Naive thymus-derived CD8-positive, alpha-beta T cell (primary cell): ENCODE measurements at places on chromosomes 16 and 17.

- no peak for DNase-seq
These were observed 4.0 kb downstream of the KIFC3 start for GRCh38 chr16:57798267-57798810.

DNA sequence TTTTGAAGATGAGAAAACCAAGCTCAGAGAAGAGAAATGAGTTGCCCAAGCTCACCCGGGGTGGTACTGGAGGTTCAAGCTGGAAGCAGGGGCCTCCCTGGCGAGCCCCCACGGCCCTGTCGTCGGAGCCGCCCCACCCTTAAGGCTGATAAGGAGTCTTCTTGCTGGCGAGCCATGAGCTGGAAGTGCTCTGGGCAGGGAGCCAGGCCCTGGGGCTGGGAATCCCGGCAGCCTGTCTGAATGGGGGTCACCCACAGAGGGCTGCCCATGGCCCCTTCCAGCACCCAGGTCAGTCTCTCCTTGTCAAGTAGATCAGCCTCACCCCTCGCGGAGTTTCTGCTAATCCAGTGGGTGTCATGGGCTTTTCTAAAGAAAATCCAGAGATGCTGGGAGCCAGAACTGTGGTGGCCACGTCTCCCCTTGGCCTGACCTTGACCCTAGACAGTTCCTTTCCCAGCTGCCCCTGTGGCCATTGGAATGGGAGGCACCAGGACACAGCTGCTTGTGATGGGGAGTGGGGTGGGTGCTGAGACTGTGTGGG is 1.2 kb upstream of the P2RX1 start:
- DNase-seq, result no peak

GRCh38 chr16:22055881-22056280 is 36.5 kb upstream of the VWA3A start:
- DNase-seq, result no peak

DNA sequence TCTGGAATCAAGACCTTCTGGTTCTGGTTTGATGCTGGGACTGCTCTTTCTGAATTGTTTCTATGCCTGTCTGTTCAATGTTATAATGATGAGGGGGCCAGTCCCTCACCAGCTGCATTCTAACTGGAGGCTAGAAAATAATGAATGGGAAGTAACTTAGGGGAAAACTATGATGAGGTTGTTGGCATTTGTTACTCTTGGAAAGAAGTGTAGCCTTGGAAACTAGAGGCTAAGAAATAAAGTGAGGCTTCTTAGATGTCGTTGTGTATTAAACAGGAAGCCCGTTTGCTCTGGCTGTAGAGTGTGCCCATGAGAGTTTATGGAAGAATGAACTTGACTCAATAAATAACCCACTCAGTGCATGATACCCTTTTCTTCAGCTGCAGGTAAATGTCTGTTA is 140.8 kb downstream of the PRKCA start:
- no peak for DNase-seq

DNA sequence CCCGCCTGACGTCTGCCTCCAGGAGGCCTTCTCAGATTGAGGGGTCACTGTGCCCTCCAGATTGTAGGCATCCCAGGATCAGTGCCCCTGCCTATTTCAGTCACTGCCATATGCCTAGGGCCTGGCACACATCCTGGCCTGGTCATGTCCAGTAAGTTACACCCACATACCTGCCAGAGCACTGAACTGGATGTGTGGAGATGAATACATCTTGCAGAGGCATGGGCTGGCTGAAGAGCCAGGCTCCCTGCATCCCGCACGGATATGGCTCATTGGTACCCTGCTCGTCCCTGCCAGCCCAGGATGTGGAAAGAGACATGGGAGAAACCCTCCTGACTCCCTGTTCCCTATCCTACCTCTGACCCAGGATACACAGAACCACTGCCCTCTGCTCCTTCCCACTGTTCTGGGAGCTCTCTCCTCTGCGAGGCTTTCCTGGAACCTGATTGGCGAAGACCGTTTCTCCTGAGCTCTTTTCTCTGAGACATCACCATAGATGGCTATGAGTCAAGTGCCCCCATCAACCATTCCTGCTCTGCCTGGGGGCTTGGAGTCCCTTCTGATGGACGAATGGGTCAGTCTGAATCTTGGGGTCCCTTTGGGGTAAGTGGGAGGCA is 40.0 kb upstream of the TAC4 start:
- no peak for DNase-seq

DNA sequence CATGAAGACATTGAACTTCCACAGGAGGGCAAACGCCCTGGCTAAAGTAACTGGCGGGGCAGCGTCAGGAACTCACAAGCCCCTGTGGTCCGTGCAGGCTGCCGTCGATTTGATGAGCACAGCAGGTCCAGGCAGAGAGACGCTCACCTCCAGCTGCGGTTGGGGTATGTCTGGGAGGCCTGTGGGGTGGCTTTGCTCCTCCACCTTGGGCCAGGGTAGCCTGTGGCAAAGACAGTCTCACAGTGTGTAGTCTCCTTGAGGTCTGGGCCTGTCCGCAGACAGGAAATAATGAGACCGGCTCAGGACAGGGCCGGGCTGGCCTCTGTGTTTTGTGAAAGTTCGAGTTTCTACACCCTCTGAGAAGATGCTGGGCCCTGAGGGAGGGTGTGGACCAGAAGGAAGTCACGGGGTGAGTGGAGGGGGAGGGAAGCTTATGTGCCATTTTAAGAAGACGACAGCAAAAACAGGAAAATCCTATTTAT is 103.3 kb downstream of the METRNL start:
- no peak for DNase-seq

GRCh38 chr17:72937707-72938106 is 154.8 kb downstream of the SLC39A11 start:
- no peak for DNase-seq

DNA sequence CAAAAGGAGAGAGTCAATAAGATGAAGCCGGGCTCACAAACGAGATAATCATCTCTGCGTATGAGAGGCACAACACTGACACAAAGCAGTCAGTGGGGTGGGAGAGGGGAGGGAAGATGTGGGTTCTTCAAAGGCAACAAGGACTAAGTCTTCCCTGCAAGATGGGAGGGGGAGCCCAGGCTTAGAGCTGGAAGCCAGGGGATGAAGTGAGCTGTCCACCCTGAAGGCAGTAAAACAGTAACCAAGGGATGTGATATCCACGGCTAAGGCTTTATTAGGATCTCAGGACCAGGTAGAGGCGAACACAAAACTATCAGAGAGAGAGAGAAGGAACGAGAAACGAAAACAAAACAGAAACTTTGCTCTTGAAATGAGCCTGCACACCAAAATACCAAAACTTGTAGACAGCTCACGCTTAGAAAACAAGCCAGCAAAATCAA is 115.9 kb downstream of the DYNLRB2 start:
- DNase-seq, result no peak
